Activated naive CD4-positive, alpha-beta T cell treated with anti-CD3 and anti-CD28 coated beads for 36 hours (primary cell): ENCODE measurements at places on chromosomes 12 and 14.

GRCh38 chr12:31220633-31221550 lies 105.1 kb downstream of the SINHCAF start:
- DNase-seq, result no peak

DNA sequence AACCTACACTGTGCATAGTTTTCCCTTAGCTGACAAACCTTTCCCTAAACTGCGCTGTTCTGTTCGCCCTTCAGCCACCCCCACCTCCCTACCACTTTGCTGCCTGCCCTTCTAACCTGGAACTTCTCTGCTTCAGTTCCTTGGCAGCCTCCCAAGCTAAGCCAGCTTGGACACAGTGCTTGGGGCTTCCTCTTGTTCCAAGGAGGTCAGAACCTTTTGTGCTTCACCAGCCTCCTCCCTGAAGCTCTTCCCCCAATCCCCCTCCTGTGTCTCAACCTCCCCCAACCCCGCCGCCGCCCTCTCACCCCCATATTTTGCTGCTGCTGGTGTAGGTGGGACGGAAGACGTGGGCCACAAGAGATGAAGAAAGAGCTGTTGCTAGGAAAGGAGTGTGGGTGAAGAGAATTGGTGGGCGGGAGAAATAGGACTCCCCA lies 8.1 kb upstream of the RIC8B start:
- DNase-seq, result no peak

- peak; percentile 96 for DNase-seq
Measured at GRCh38 chr14:106044949-106045596, 518.7 kb downstream of the TMEM121 start.

GRCh38 chr12:1262011-1262410 lies 271.0 kb downstream of the ERC1 start:
- no peak for DNase-seq
